ENCODE measurements at places on chromosomes 5 and 9. TPM values are rescaled to one million over a fixed set of nuclear protein-coding genes. Genes with fewer than 3 reads are reported as not detected.

GRCh38 chr5:14146725-14147124, 3.6 kb downstream of the TRIO start:
- no peak for DNase-seq

The PCDHA9 gene
- 0.02 TPM for total RNA-seq

- DNase-seq, result no peak
Measured at GRCh38 chr5:58227858-58228257, 232.0 kb downstream of the PLK2 start.

GRCh38 chr5:24998641-24999040, 353.9 kb upstream of the CDH10 start:
- DNase-seq, result no peak

DNA sequence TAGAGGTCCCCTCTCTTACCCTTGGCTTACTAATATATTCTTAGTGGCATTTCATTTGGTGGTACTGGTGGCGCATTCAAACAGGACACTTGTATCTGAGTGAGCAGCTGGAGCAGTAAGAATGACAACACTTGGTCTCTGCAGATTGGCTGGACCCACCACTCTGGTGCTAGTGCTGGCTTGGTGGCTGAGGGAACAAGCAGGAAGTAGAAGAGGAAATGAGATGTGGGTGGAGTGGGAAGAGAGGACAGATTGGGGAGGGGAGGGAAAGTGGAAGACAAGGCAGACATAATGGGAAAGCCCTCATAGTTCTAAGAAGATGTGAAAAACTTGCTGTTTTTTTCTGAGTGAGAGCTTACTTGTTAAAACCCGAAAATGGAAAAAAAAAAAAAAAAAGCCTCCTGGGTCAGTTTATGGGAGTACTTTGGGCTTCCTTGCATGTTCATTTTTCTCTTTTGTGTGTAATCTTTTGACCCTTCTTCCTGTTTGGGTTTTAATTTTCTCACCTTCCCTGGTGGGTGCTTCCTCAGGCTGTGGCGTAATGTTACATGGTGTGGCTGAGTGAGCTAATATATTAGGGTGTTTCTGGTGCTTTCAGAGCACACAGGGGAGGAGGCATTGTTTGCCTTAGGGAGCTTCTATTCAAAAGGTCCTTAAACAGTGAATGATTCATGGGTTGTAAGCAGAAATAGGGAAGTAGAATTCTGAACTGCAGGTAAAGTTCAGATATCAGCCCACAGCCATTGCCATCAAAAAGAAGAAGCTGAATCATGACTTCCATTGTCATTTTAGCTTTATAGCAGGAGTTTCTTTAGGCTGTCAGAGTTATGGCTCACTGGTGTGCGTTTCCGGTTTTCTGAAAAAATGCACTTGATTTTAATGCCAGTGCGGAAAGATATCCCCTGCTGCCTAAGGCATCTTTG, 52.3 kb downstream of the TLE4 start:
- no peak for DNase-seq
